HT-29 (cell line): ENCODE measurements at places on chromosomes 6 and 20. TPM values are rescaled to one million over a fixed set of nuclear protein-coding genes. Genes with fewer than 3 reads are reported as not detected.

The COL19A1 gene
- not detected in 2 replicates for total RNA-seq

The SULF2 gene
- 147 and 158 TPM in 2 replicates for total RNA-seq

The SLC22A7 gene
- not detected in 2 replicates for total RNA-seq

The PPARD gene
- total RNA-seq = 10.1 and 13.7 TPM in 2 replicates

The ACTL10 gene
- 16.5 and 18.5 TPM in 2 replicates for total RNA-seq

The ZNF311 gene
- 1.1 and 1.2 TPM in 2 replicates for total RNA-seq

The POLR3F gene
- 12.9 and 18.3 TPM in 2 replicates for total RNA-seq

The BEND6 gene
- total RNA-seq = not detected in 2 replicates

The BHLHE23 gene
- not detected in 2 replicates for total RNA-seq

The SPEF1 gene
- 0.81 and 0.92 TPM in 2 replicates for total RNA-seq

The PAK5 gene
- not detected in 2 replicates for total RNA-seq

The PABPC1L gene
- 53.4 and 54.6 TPM in 2 replicates for total RNA-seq

The F13A1 gene
- not detected in 2 replicates for total RNA-seq

The LZTS3 gene
- 6.5 and 6.6 TPM in 2 replicates for total RNA-seq

The STMND1 gene
- not detected in 2 replicates for total RNA-seq

The PPIL6 gene
- total RNA-seq = 0.48 and 0.50 TPM in 2 replicates

The WFDC5 gene
- not detected in 2 replicates for total RNA-seq

The WFDC10B gene
- total RNA-seq = not detected in 2 replicates

The GSTA1 gene
- not detected in 2 replicates for total RNA-seq

The AVP gene
- total RNA-seq = not detected in 2 replicates

The GGTLC1 gene
- total RNA-seq = not detected in 2 replicates

The SLC23A2 gene
- 2.6 and 4.3 TPM in 2 replicates for total RNA-seq

The CRISP3 gene
- total RNA-seq = not detected in 2 replicates

The BPI gene
- not detected in 2 replicates for total RNA-seq

The CLDN20 gene
- total RNA-seq = not detected in 2 replicates

The TMEM181 gene
- total RNA-seq = 15.4 and 15.8 TPM in 2 replicates

The SNPH gene
- total RNA-seq = 0.13 and 0.36 TPM in 2 replicates

The FAM120B gene
- total RNA-seq = 6.9 and 7.4 TPM in 2 replicates

The HAO1 gene
- total RNA-seq = not detected in 2 replicates

The LPA gene
- total RNA-seq = not detected in 2 replicates

The SIRPB1 gene
- total RNA-seq = 0.47 TPM in 1 of 2 replicates, not detected in the other

The IYD gene
- 0.31 and 1.9 TPM in 2 replicates for total RNA-seq

The TMEM244 gene
- total RNA-seq = not detected in 2 replicates

The FERMT1 gene
- 69.1 and 72.0 TPM in 2 replicates for total RNA-seq

The EYA2 gene
- total RNA-seq = not detected in 2 replicates

The SLC16A10 gene
- 0.76 TPM in 1 of 2 replicates, not detected in the other for total RNA-seq
